ENCODE measurements at places on chromosomes 5 and 9.

GRCh38 chr9:119951090-119951489 lies 581.9 kb upstream of the BRINP1 start:
- DNase-seq = no peak

DNA sequence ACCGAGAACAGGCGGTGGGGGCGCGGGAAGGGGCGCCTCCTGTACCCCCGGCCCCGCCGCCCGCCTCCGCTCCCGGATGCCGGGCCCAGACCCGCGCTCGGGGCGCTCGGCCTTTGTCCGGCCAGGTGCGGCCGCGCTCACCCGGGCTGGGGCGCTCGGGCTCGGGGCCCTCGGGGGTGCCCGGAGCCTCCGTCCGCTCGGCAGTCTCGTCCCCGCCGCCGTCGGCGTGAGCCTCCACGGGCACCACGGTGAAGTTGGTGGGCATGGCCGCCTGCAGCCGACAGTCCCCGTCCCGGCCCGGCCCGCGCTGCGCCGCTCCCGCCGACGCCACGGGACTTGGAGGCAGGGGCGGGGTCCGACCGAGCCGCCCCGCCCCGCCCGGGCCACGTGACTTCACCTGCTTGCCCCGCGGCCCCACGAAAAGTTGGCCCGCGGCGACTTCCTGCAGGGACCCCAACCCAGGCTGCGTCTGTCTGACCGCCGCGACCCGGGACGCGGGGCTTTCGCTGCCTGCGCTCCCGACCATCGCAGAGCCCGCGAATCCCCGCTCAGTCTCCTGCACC lies at the start of gene SLC12A7:
SLC12A7 (minus strand) TSS at position 337 of the 563 bp plus-strand sequence; CDS start at position 265, 72 bp downstream.
- DNase-seq = no peak

GRCh38 chr9:110187126-110187525 lies 20.8 kb downstream of the C9orf152 start:
- no peak for DNase-seq

GRCh38 chr5:158607088-158607487 lies 492.6 kb downstream of the EBF1 start:
- DNase-seq = no peak

DNA sequence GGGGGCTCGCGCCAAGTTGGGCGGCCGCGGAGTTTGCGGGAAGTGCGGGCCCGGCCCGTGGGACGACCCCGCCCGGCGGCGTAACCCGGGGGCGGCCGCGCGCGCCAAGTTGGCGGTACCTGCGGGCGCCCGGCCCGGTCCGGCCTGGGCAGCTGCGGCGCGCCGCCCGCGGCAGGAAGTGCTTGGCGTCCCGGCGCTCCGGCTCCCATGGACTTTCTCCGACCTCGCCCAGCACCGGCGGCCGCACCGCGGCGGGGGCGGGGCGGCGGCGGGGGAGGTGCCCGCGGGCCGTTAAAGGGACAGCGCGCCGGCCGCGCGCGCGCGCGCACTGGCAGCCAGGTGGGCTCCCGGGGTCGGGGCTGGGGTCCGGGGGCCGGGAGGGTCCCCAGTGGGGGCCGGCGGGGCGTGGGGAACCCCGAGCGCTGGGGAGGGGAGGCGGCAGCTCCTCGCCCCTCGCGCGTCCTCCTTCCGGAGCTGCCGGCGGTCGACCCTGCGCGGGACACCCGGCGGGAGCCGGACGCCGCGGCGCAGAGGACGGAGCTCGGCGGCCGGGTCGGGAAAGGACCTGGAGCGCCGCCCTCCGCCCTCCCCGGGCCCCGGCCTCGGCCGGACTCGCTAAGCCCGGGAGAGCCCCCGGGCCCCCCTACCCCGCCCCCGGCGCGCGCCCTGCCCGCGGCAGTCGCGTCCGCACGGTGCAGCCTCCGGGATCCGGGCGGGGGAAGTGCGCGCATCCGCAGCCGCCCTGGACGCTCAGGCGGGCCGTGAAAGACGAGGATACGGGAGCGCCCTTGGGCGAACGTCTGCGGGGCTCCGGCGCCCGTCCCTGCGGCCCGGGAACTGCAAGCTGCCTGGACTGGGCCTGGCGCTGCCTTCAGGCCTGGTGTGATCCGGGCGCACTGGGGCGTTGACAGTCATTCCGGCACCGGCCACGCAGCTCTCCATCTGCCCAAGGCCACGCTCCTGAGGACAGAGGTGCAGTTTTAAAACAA lies at the start of gene NACC2:
NACC2 (minus strand) TSS at position 220 of the 989 bp plus-strand sequence. CDS start 44,768 bp downstream, outside the sequence.
- DNase-seq = no peak

- DNase-seq = no peak
These were observed 2.0 kb upstream of the ROR2 start for GRCh38 chr9:91951944-91952520.

GRCh38 chr5:119367502-119368237 lies 11.9 kb downstream of the TNFAIP8 start:
- no peak for DNase-seq
